ENCODE measurements at places on chromosomes 7 and 10. TPM values are rescaled to one million over a fixed set of nuclear protein-coding genes. Genes with fewer than 3 reads are reported as not detected.

Gene CALY
- not detected for polyA plus RNA-seq

Gene PNLIPRP2
- not detected for polyA plus RNA-seq

Gene SPDYE11
- polyA plus RNA-seq = not detected

Gene IL6
- polyA plus RNA-seq = not detected

Gene SKIDA1
- 0.16 TPM for polyA plus RNA-seq

Gene GLRX3
- polyA plus RNA-seq = 123 TPM

Gene KMT2C
- polyA plus RNA-seq = 7.2 TPM

Gene SLC18A3
- polyA plus RNA-seq = not detected

Gene TDRD1
- polyA plus RNA-seq = not detected

Gene TLL2
- polyA plus RNA-seq = 0.23 TPM

Gene ZNF3
- 12.4 TPM for polyA plus RNA-seq

Gene BMPER
- polyA plus RNA-seq = 0.05 TPM

Gene CELF2
- 0.60 TPM for polyA plus RNA-seq

Gene LEP
- 0.03 TPM for polyA plus RNA-seq

Gene TFR2
- 0.23 TPM for polyA plus RNA-seq

Gene ANXA8L1
- 332 TPM for polyA plus RNA-seq

Gene HOXA2
- 1.3 TPM for polyA plus RNA-seq

Gene TSPAN33
- 4.8 TPM for polyA plus RNA-seq

Gene ZNF736
- polyA plus RNA-seq = 0.99 TPM

Gene VAX1
- not detected for polyA plus RNA-seq

Gene OPN1SW
- not detected for polyA plus RNA-seq

Gene CPA1
- polyA plus RNA-seq = not detected

Gene VKORC1L1
- 10.2 TPM for polyA plus RNA-seq

Gene CTTNBP2
- polyA plus RNA-seq = 1.1 TPM

Gene LRMDA
- polyA plus RNA-seq = 0.37 TPM

Gene NME8
- not detected for polyA plus RNA-seq

Gene NEBL
- 1.3 TPM for polyA plus RNA-seq

Gene OPN4
- not detected for polyA plus RNA-seq

Gene FAM25A
- polyA plus RNA-seq = 5.8 TPM

Gene CDNF
- polyA plus RNA-seq = 1.5 TPM

Gene CCDC136
- 2.0 TPM for polyA plus RNA-seq

Gene AIFM2
- 4.9 TPM for polyA plus RNA-seq

Gene ITGA8
- polyA plus RNA-seq = not detected

Gene GPC2
- polyA plus RNA-seq = 0.53 TPM

Gene MACC1
- polyA plus RNA-seq = 0.51 TPM

Gene GDF10
- polyA plus RNA-seq = not detected

Gene CCDC7
- 0.46 TPM for polyA plus RNA-seq

Gene SLC13A1
- not detected for polyA plus RNA-seq

Gene SLIT1
- polyA plus RNA-seq = not detected

Gene CAV1
- polyA plus RNA-seq = 1,604 TPM

Gene SCIN
- polyA plus RNA-seq = not detected

Gene ANKRD61
- polyA plus RNA-seq = 0.22 TPM

Gene CHRM2
- not detected for polyA plus RNA-seq

Gene NUPR2
- polyA plus RNA-seq = not detected

Gene C10orf105
- not detected for polyA plus RNA-seq

Gene FKBP6
- polyA plus RNA-seq = 0.07 TPM

Gene SFXN2
- polyA plus RNA-seq = 10.2 TPM

Data from mammary epithelial cell (primary cell).